Karpas-422 (cell line): ENCODE measurements at places on chromosomes 7 and 10.
A peak's percentile ranks its signal among the peaks of the same experiment; 100 is the strongest.

- DNase-seq = no peak
These were observed 78.6 kb upstream of the GLI3 start for GRCh38 chr7:42315631-42316030.

- no peak for DNase-seq
These were observed 809.1 kb downstream of the SORCS1 start for GRCh38 chr10:106355450-106355849.

GRCh38 chr10:58089739-58090138, 178.0 kb downstream of the IPMK start:
- peak; percentile 9 for DNase-seq

DNA sequence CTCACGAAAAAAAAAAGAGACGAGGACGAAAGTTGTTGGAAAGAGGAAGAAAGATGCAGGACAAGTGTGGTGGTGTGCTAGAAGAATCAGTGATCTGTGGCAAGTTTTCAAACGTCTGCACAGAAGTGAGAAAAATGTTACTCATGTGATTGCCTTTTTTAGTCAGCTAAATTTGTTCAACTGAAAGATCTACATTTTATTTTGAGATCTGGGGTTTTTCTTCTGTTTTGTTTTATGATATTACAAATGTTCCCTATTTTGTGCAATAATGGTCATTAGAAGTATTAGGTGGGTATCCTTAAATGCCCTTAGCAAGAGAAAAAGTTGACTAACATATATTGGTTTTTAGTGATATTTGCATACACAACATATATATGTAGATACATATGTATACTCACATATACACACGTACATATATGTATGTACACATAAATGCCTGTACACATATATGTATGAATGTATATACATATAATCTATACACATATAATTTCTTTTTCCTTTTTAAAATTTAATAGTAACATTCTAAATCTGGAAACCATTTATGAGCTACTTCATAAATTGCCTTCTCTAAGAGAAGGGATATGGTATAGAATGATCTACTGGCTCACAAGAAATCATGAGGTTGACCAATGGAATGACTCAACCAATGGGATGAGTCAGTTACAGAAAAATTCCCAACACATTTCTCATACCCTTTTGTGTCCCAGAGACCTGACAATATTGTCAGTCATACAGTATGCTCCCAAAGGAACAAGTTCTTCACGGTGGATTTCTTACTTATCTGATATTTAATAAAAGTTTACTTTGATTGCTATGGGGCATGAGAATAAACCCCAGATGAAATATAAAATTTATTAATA, 38.4 kb downstream of the SLC39A12 start:
- peak; percentile 74 for DNase-seq

DNA sequence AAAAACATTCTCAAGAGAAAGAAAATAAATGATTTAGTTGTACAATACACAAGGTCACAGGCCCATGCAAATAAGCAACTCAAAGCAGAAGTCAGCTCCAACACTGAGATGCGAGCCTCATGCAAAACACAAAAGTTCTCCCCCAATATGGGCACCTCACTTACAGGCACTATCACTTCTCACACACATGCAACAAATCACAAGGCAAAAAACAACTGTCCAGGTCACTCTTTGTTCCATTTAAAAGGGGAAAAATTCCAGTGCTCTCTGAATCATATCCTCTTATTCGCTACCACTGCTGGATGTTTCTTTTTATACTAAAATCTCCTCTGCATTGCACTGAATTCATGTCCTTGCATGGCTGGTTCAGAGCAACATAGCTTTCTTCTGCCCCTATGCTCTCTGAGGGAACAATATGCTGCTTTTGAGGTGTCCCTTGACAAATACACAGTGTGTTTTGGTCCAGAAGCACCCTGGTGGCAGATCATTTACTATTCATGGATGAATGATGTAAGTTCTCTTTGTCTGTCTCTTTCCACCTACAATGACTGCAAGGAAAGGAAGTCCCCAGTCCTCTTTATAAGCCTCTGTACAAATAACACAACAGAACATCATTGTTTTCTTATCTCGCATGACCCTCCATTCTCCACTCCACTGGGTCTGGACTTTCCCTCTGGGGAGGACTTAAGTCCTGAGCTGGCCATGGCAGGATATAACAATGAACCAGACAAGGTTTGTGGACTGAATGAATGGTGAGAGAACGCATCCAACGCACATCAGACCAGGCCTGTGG, 85.4 kb upstream of the GSDME start:
- DNase-seq = peak; percentile 83

- DNase-seq = no peak
These were observed 346.8 kb downstream of the PTPRN2 start for GRCh38 chr7:158240801-158241200.

DNA sequence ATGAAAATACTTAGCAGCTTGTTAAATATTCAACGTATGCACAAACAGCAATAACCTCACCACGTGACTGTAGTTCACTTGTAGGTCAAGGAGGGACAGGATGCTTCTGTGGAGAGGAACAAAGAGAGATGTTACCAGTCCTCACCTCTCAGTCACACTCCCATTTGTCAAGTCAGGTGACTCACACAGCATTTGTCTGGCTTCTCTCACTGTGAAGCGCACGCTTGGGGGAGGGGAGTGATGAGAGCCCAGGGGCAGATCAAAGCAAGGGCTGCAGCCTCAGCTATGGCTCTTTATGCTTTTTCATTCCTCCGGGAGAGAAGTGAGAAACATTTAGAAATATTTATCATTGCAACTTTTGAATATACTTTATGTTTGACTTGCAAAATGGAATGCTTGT, 2.9 kb upstream of the RBM20 start:
- no peak for DNase-seq

DNA sequence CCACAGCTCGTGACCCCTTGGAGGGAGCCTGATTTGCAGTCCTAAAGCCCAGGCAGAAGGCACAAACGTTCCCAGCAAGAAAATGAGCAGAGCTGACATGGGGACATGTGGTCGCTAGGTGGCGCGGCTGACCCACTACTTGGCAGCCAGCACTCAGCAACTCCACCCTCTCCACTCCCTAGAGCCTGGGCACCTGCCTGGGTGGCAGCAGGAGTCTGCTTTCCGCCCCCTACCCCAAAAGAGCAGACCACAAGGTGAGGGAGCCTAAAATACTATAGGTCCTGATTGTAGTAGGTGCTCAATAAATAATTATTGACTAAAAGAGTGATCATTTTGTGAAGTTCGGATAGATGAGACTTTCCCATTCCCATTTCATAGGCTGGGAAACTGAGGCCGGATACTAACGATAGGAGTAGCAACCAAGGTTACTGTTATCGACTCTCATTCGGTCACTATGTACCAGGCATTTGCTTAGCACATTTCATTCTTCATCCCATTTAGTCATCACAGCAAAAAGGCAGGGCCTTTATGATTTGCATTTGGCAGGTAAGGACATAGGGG, 57.4 kb downstream of the NEUROG3 start:
- peak; percentile 88 for DNase-seq

DNA sequence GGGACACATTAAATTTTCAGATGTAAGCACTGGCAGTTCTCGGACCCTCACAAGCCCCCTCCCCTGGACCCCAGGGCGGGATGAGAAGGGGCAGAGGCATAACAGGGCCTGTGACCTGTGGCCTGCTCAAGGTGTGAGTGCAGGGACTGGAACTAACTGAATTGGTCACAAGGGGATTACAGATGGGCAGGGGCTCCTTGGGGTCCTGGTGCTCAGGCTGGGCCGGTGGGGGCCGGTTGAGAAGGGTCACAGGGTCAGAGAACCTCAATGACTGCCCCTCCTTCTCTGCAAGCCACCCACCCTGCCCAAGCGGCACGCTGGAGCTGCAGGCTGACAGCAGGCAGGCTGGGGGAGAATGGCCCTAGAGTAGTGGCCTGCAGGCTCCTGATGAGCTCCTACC, 80.8 kb upstream of the PCBD1 start:
- no peak for DNase-seq

- no peak for DNase-seq
These were observed 190.3 kb upstream of the ETV1 start for GRCh38 chr7:14179781-14180180.

GRCh38 chr10:86286236-86287109, 80.1 kb downstream of the GRID1 start:
- DNase-seq = no peak
